HCT116 (cell line): ENCODE measurements at places on chromosomes 7 and 10. TPM values are rescaled to one million over a fixed set of nuclear protein-coding genes. Genes with fewer than 3 reads are reported as not detected.

GRCh38 chr10:66747451-66747850 lies 178.4 kb upstream of the LRRTM3 start:
- peak; percentile 46 for DNase-seq
- H3K4me1 ChIP-seq = peaks cover 16% of the 10 kb centered on the region
- H3K36me3 ChIP-seq = no peaks in the 10 kb centered on the region
- H3K4me3 ChIP-seq = no peak overlapping the region
- H3K27me3 ChIP-seq = no peaks in the 10 kb centered on the region
- no peak overlapping the region for H3K27ac ChIP-seq

- H3K4me3 ChIP-seq = no peak overlapping the region
- no peak overlapping the region for H3K27ac ChIP-seq
- H3K27me3 ChIP-seq = no peaks in the 10 kb centered on the region
- H3K36me3 ChIP-seq = no peaks in the 10 kb centered on the region
These were observed 2.4 kb downstream of the GATA3 start for GRCh38 chr10:8056871-8057331.

- H3K4me1 ChIP-seq = no peaks in the 10 kb centered on the region
- 0 out of 2 replicates have a peak, but pooled peaks cover 5% of the 10 kb centered on the region for H3K36me3 ChIP-seq
- H3K27ac ChIP-seq = no peak overlapping the region
These were observed 68.1 kb upstream of the CAMK2B start for GRCh38 chr7:44393238-44394111.

DNA sequence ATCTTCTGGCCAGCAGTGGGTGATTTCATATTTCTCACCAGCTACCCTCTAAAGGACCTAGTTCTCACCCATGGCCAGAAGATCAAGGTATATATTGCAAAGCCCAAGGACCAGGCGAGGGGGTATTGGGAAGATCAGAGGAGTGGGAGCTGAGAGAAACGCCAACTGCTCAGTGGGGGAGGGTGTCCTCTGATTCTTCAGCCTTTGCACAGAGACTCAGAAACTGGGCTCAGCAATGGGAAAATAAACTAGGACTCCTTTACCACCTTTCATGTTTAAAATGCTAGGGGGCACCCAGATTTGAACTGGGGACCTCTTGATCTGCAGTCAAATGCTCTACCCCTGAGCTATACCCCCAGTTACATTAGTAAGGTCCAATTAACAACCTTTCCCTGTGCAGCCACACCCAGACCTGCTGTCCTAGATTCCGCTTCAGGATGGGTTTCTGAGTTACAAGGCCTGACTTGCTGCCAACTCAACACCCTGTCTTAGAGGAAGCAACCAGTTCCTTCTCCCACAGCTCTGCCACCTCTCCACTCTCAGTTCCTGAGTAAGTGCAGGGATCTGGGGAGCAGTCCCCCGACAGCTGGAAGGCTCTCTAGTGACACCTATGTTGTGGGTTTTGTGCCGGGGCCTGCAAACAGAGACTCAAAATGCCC lies 93.5 kb downstream of the ZNF783 start:
- peaks cover 21% of the 10 kb centered on the region; the same call in 1 of the 2 replicates for H3K4me1 ChIP-seq
- H3K36me3 ChIP-seq = no peaks in the 10 kb centered on the region
- H3K27ac ChIP-seq = no peak overlapping the region; the same call in 1 of the 2 replicates
- H3K4me3 ChIP-seq = no peak overlapping the region

STOX1 gene
- total RNA-seq = 5.9 TPM

SPDYE9 gene
- total RNA-seq = not detected
